Stimulated activated CD4-positive, alpha-beta T cell treated with anti-CD3 and anti-CD28 coated beads, TNF-alpha, amount 100 ng/mL, for 4 hours (primary cell): ENCODE measurements at places on chromosomes 5 and 9.
A peak's percentile ranks its signal among the peaks of the same experiment; 100 is the strongest.

DNA sequence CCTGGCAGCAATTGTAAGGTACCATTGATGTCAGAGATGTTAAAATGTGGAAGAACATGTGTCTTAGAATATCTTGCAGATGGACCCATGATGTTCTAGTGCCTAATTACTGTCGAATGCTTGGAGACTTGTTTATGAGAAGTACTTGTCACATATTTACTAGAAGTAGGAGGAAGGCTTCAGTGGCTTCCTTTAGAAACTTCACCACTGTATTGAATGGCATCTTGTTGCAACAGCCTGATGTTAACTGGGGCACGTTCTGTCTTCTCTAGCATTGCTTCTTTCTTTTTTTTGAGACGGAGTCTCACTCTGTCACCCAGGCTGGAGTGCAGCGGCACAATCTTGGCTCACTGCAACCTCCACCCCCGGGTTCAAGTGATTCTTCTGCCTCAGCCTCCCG lies 16.5 kb downstream of the UGCG start:
- no peak for DNase-seq

DNA sequence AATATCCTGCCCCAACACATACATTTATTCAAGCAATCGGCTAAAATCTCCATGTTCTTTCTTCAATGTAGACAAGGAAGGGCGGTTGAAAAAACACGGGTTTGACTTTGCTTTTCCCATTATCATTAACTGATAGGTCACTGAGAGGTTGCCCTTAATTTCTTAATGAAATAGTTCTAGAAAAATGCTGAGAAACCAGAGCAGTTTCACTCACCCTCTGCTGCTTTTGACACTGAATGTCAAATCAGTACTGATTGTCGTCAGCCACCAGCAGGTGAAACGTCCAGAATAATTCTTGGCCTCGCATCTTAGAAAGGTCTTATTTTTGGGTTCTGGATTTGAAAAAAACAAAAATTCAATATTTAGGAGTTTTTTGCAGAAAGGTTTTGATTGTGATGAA lies 8.1 kb downstream of the IL12B start:
- no peak for DNase-seq

GRCh38 chr5:72082048-72082447 lies 25.2 kb upstream of the MAP1B start:
- DNase-seq, result no peak

- no peak for DNase-seq
Measured at GRCh38 chr5:1278216-1278615, 16.7 kb downstream of the TERT start.

DNA sequence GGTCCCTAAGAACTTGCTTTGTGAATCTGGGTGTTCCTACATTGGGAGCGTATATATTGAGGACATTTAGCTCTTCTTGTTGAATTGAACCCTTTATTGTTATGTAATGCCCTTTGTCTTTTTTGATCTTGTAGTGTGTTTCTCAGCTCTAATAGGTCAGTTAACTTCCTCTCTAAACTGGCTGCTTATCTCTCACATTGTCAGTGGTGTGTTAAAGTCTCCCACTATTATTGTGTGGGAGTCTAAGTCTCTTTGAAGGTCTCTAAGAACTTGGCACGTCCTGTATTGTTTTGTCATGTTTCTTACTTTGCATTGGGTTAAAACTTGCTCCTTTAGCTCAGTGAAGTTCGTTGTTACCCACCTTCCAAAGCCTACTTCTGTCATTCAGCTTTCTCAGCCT lies 36.2 kb downstream of the RIC1 start:
- no peak for DNase-seq

GRCh38 chr9:94145640-94146039 lies 61.4 kb downstream of the PTPDC1 start:
- no peak for DNase-seq

DNA sequence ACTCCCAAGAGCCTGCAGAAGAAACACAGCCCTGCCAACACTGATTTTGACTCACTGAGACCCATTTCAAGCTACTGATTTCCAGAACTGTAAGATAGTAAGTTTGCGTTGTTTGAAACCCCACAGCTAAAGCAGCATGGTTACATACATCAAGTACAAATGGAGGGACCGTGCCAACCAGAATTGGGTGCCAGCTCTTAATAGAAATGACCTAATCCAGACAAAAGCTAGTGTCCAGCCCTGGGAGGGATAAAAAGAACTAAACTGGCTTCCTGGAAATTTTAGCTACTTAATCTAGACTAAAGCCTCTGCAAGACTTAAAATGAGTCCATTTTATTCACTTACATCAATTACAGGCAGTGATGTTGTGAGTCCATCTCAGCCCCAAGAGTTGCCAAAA lies 122.6 kb downstream of the ADAMTS12 start:
- no peak for DNase-seq

- no peak for DNase-seq
Measured at GRCh38 chr5:158140120-158140731, 281.3 kb upstream of the CLINT1 start.

DNA sequence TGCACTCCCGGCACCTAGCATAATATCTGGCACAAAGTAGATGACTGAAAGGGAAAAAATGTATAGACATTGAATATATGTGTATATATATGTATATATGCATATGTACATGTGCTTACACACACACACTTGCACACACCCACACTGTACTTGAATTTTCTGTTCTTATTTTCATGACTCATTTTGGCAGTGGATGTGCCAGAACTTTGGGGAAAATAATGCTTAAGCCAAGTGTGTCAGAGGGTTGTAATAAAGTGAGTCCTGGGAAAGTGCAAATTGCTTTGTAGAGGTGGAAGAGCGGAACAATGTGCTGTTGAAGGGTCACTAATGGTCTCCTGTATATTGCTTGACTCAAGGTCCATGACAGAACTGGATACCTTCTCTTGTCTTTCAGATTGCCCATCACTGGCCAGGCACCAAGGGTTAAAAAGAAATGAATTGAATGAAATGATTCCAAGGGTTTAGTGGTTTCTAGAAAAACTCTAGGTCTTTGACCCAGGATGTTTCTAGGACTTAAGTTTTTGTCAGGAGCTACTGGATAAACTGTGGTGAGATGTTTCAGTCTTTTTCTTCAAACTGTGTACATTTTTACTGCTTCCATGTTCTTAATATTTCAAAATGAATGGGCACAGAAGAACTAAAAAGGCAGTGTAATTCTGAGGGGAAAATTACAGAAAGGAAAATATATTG lies 129.9 kb upstream of the MOCS2 start:
- no peak for DNase-seq

DNA sequence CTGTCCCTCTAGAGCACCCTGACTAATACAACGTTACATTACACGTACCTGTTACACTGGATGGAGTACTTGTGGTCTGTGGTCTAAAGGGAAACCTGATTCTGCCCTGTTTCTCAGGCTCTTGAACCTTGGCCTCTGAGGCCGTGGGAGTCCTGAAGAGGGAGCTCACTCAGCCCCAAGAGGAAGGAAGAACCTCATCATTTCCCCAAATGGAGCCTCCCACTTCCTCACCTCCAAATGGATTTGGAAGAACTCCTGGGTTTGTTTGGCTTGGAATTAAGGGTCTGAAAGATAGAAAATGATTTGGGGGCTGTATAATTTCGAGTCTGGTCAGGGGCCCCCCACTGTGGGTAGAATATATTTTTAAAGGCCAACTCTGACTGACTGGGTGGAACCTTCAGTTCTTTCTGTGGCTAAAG lies 200.2 kb downstream of the SEMA6A start:
- no peak for DNase-seq

GRCh38 chr5:128881502-128882018 lies 83.7 kb upstream of the SLC27A6 start:
- DNase-seq, result no peak

DNA sequence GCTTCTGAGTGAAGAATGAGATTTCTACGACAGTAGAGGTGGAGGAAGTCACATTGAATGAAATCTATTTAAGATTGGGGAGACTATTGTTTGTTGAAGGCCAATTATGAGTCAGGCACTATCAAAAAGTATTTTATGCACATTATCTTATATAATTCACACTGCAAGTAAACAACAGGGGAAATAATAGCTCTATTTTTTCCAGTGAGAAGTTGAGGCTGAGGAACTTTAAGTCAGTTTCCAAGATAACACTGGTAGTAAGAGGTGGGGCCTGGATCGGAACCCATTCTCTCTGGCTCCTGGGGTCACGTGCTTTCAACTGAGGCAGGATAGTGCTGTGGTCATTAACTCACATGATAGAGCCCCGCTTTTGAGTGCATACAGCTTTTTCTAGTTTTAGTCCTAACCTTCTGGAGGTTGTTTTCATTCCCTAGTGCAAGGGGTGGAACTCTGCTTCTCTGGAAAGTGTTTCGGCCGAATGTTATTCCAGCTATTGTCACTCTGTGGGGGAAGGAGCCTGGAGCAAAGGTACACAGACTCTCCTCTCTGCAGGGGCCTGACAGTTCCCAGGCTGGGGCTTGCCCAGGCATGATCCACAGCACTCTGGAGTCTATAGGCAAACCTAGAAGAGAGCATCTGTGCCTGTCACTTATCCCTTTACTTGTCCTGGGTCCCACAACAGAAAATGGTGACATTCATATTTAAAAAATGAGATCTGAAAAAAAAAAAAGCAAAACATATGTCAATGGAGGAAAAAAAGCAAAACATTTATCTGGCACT lies 352.4 kb upstream of the ACTBL2 start:
- no peak for DNase-seq

GRCh38 chr5:53219174-53219573 lies 109.6 kb upstream of the MOCS2 start:
- DNase-seq, result no peak

DNA sequence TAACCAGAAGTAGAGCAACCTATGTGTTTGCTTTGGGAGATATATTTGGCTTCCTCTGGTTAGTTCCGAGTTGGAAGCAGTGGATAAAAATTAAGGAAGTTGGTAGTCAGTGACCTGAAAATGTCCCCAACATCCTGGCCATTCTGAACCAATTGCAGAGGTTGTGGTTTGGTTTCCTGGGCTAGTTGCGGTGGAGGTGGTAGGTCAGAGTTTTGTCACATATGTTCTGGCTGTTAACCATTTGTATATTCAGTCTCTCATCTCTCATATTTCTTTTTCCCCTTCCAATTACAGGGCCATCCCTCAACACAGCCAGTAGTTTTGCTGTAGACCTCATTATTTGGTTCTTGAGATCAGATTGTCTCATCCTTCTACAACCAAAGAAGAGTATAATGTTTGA lies 1026.9 kb downstream of the PTPRD start:
- DNase-seq, result no peak

- DNase-seq, result peak; percentile 81
Measured at GRCh38 chr9:129258124-129258822, 80.2 kb upstream of the IER5L start.

DNA sequence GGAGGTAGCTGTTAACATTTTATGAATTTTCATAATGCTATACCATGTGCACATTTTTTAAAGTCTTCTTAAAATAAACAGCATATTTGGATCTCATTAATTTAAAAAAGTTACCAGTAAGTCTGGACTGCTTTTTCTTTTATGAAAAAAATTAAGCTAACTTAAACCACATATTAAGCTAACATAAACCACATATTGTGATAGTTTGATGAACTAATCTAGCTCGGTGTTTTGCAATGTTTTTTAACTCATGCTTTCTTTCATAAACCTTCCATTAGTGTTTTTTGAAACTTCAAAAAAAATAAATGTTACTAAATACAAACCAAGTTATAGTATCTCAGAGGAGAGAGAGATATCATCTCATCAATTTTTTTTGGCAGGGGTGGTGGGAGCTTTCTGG lies 26.5 kb downstream of the POLK start:
- DNase-seq, result no peak

GRCh38 chr9:110028271-110028670 lies 179.7 kb downstream of the C9orf152 start:
- no peak for DNase-seq

DNA sequence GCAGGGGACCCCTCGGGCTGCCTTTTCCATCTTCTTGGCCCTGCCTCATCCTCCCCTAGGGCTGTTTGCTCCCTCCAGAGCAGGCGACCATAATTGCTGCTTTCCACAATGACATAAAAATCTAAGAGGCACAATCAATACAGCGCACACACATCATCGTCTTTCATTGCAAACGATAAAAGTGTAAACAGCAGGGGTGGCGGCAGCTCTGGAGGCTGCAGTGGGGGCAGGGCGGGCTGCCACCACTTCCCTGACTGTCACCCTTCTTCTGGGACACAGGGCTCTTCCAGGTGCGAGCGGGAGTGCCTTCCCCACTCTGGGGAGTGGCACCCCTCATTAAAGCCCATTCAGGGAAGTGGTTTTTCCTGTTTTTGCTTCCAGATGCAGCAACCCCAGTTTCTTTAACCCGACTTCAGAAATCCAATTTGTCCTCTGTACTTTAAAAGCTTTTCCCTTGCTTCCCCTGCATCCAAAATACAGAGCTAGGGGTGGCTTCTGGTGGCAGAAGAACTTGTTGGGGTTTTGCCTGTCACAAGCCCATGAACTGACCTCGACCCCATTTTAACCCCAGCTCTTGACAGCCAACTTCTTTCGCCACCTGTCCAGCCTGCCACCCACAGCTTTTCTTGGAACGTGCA lies 45.7 kb downstream of the TSPAN17 start:
- DNase-seq, result no peak

DNA sequence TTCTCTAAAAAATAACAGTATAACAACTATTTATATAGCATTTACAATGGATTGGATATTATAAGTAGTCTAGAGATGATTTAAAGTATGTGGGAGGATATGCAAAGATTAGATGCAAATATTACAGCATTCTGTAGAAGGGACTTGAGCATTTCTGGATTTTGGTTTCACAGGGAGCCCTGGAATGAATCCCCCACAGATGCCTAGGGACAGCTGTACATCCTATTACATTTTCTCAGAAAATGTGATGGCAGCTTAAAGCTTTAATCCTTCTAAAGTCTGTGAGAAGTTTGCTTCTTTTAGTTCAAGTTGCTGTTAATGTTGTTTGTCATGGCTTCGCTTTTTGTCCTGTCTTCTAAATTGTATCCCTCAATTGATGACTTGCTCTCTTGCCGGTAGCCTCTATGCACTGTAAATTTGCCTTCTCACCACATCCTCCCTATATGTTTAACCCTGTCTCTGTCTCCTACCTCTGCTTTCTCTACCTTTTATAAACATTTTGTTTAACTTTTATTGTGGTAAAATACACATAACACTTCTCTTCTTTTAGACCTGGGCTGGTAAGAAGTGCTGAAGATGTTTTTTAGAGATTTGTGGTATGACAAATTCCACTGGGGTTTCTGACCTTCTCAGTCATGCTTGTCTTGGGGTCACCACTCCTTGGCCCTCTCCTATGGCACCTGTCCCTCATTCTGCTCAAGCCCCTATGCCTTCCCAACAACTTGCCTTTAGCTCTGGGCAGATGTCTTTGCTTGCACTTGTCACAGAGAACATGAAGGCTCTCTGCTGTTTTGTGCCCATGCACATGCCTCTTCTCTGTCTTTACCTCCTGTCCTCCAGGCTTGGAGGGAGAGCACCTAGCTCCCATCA lies 37.9 kb downstream of the LNPEP start:
- DNase-seq, result no peak

DNA sequence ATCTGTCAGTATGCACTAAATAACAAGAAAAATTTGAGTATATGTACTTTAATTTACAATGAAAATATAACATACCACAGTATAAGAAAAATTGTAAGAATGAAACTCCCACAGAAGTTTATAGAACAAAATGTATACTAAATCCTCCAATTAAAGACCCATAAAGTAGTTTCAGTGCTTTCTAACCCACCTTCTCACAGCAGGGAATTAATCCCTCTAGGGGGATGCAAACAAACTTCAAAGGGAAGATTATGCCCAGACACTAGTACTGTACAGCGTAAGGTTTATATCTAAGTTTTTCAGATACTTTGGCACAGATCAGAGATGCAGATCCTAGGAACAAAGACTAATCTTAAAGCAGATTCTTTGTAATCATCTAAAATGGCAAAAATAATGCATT lies 57.2 kb downstream of the DENND1A start:
- DNase-seq, result no peak

- DNase-seq, result no peak
Measured at GRCh38 chr5:86983208-86983607, 284.5 kb upstream of the RASA1 start.

- DNase-seq, result no peak
Measured at GRCh38 chr9:132506977-132507669, 75.3 kb upstream of the BARHL1 start.
